NCI-H2171 treated with DMSO at 0.1 percent for 48 hours (cell line): ENCODE measurements at places on chromosomes 7 and 10.

GRCh38 chr7:934469-935163, 19.9 kb downstream of the ADAP1 start:
- no peak for DNase-seq

DNA sequence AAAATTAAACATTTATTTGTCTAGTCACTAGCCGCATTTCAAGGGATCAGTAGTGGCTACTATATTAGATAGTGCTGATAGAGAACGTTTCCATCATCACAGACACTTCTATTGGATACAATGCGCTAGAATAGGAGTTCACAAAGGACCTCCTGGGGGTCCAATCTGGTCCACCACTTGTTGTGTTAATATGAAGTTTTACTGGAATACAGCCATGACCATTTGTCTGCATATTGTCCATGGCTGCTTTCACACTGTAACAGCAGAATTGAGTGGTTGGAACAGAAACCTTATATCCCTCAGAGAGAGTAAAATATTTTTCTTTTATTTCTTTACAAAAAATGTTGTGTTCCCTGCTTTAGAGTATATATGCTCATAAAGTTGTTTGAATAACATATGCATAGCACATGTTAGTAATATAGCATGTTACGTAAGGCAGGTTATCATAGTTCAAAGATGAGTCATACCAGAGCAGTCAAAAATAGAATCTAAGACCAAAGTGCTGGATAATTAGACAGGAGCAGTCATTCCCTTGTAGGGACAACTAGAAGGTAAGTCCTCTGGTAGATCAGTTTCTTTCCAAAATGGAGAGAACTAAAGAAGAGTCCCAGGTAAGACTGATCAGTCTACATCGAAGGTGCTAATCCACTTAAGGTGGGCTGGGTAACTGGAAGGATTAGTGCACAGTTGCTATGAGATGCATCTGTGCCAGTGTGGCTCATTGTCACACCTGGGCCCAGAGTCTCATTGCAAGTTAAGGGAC, 14.9 kb downstream of the BZW2 start:
- DNase-seq: peak; percentile 35

DNA sequence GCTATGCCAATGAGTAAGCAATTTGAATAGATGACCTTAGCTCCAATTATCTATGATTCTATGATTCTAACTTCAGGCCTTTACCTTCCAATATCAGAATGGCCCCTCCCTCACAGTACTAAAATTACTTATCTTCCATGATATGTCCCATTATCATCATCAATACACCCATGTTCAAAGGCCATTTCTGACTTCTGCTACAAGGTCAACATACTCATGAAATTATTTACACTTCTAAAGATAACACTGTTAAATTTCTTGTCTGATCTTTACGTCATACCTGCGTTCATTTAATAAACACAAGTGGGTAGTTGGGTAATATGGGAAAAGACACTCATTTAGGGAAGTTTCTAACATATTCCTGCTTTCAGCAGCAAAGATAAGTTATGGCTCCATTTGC, 21.2 kb downstream of the IMMP2L start:
- DNase-seq: no peak

DNA sequence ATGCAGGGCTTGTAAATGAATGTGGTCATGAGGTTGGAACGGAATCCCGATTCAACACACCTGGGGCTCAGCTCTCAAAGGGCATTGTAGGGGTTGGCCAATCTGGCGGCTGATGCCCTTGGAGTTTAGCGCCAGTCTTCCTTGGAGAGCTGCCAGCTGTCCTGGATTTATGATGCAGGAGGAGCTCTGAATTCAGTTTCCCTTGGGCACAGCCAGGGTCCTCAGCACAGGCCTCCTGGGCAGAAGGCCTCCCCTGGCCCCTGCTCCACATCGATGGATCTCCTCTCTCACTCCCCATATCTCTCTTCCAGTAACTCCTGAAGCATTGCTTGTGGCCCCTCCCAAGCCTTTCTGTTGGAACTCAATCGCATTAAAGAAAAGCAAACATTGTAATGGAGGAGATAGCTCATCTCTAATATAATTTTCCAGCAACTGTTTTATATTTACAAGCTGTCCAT, 985 bp upstream of the CYTH3 start:
- DNase-seq: peak; percentile 58

DNA sequence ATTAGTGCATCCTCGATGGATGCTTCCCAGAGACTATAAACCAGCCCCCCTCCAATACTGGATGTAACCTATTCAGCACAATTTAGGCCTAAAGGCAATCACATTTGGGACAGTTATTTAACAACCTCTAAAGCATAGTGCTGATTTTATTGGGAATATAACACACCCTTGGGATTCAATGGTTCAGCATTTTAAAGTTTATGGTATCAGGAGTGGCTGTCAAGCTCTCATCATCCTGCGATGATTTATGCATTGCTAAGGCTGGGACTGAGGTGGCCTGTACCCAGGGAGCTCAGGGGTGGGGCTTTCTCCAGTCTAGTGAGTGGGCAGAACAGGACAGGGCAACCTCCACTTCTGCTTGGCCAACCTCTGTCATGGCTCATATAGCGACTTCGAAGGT, 464.9 kb downstream of the INHBA start:
- DNase-seq: no peak

DNA sequence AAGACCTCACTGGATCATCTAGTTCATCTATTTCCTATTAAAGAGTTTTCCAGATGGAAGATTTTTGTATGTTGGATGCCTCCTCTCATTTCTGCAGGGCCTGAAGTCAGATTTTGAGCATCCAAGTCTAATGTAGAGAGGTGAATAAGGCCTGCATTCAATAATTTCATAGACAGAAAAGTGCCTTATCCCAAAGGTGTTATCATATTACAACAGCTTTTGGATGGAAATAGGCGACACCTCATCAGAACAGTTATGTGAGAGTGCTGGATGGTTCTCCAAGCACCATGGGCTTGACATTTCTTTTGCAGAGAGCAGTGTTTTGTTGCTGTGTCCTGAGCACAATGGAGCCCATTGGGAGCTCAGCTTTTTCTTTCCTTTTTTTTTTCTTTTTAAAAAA, 162.4 kb upstream of the MEOX2 start:
- peak; percentile 36 for DNase-seq
